Activated T-helper 17 cell treated with anti-CD3 and anti-CD28 coated beads, Interleukin-2, amount 50 U/mL, for 72 hours (primary cell): ENCODE measurements at places on chromosomes 11 and 22.

- no peak for ATAC-seq
Measured at GRCh38 chr11:68398995-68399851, 61.3 kb upstream of the PPP6R3 start.

DNA sequence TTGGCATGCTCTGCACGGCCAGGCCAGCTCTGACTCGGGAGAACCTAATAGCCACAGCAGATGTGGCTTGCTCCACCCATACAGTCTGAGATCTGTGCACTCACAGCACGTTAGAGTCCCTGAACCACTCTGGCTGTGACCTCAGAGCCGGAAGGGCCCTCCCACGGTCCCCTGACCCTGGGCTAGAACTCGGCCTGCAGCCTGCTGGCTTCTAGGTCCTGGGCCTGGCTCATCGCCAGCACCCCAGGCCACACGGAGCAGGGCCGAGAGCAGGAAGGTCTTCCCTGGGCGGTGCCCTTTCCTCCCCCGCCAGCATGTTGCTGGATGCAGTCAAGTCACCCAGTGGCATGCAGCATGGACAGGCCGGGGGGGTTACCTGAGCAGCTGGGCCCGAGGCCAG lies 35.3 kb upstream of the TTLL12 start:
- ATAC-seq = no peak

- ATAC-seq = no peak
Measured at GRCh38 chr22:19330865-19331418, 39.4 kb upstream of the CLTCL1 start.

GRCh38 chr11:91730620-91731019 lies 494.0 kb upstream of the FAT3 start:
- no peak for ATAC-seq

DNA sequence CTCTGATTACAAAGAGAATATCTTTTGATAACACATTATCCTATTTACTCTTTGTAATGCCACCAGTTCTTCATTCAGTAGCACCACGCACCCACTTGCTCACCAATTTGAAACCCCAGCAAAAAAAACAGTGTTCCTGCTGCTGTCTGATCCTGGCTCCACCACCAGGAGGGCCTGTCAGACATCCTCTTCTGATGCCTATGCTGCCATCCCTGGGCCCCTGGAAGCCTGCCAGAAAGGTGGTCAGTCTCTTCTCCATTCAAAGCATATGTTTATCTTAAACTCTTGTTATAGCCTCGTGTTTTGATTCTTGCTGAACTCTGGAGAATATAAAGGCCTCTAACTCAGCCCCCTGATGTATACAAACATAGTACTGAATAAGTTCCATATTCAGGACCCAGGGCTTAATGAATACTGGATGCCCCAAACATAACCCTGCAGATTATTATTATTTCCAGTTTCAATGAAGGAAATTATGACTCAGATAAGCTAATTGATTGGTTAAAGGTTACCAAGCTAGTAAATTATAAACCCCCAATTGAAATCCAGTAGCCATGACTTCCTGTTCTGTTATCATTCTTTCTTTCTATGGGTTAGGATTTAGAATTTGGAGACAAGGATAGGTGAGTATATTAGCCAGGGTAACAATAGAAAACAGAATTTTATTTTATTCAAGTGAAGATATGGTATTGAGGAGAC lies 116.7 kb downstream of the NTM start:
- no peak for ATAC-seq

DNA sequence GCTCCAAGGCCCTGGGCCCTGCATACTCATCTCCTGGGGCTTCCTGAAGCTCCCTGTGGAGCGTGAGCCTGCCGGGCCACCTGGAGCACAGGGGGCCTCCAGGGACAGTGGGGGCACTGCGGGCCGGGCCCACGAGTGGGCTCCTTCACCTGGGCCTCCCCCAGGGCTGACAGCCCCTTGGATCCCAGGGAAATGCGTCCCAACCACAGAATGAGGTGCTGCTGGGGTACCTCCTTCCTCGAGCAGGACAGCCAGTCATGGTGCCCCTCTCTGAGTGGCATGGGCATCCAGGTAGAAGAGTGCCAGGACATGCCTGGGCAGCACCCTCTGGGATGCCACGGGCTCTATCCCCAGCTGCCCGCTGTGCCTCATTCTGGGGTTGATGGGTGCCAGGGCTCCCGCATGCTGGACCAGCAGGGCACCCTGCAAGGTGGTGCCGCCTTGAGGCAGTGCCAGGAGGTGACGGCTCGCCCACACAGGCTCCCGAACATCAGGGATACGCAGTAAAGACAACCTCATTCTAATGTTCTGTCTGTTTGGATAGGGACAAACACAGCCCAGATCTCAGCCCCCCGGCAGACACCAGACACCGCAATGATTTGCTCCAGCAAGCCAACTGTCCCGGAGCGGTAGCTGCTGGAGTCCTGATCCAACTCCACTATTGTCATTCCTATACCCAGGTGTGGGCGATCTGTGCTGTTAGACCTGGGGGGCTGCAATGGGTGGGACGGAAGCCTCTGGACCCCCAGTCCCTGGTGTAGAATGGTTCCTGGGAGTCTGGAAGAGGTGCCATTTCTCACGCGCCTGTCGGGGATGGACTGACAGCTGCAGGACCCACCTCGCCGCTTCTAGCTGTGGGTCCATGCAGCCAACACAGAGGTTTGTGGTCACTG lies 25.8 kb downstream of the KRTAP5-5 start:
- ATAC-seq = no peak

- ATAC-seq = no peak
Measured at GRCh38 chr11:86702220-86702983, 30.0 kb upstream of the ME3 start.

DNA sequence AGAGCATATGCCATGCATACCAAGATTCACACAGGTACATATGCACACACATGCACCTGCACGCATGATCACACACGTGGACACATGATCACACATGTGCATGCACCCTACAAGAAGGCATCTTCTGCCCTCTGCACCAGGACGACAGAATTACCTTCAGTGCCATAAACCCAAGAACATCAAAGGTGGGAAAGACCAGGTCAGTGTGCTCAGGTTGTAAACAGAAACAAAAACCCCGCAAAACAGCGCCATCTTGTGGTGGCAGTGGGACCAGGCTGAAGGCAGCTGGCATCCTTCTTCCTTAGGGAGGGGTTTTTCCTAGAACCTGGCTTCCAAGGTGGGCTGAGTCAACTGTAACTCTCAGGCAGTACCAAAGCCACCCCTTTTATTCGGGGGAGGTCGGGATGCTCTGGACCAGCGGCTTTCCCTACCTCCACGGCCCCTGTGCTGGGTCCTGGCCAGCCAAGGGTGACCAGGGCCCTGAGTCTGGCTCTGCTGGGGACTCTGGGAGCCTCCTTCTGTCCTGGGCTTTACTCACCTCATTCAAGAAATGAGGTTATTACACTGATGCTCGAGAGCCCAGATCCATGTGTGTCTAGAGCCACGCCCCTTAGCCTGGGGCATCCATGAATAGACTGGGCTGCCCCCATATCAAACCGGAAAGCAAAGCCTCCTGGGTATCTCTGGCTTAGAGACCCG lies 69.4 kb upstream of the FGF3 start:
- peak; percentile 60 for ATAC-seq

GRCh38 chr11:65489035-65489705 lies 9.7 kb upstream of the MALAT1 start:
- ATAC-seq = no peak

DNA sequence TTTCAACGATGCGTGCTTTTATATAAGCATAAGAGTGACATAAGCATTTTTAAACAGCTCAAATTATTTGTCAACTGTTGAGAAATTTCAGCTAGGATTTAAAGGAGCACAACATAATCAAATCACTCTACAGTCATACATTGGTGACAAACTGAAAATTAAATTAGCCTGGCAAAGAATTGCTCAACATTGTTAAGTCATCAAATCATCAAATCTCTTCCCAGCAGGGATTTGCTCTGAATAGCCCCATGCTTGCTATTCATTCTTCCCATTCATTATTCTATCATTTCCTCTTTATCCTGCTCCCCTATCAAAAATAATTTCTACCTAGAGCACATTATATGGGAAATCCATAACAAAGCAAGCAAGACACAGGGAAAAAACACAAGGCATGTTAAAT lies 198.7 kb upstream of the LUZP2 start:
- ATAC-seq = no peak

DNA sequence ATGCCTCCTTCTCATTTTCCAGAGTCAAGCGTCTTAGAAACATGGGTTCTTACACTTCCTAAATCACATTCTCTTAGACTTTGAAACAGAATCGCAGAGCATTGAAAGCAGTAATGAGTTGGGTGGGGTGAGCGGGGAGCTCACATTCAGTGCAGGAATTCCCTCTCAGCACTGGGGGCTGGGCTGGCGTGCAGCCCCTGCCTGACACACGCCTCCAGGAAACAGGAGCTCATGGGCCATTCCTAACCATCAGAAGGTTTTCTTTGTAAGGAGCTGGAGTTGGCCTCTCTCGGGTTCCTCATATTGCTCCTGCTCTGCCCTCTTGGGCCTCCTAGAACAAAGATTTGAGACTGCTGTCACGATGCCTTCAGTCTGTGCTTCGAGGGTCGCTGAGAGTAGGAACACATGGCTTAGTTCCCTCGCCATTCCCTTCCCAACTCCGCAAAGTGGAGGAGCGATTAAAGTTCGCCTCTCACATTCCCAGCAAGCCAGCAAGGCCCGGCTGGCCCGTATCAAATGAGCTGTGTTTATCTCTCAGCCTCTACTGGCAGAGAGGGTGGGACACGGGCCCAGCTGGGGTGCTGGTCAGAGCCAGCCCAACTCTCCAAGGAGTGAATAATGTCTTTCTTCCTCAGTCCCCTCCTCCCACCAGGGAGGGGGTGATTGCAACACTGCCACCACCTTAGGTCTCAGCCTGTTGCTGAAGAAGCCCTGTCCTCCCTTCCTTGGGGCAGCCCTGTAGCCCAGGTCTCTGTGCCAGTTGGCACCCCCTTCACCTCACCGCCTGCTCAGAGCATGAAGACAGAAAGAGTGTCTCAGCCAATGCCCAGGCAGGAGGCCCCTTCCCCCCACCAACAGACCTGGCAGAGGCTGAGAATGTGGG lies 10.4 kb downstream of the CHRDL2 start:
- no peak for ATAC-seq

GRCh38 chr11:132451942-132452601 lies 1080.2 kb downstream of the OPCML start:
- ATAC-seq = no peak

DNA sequence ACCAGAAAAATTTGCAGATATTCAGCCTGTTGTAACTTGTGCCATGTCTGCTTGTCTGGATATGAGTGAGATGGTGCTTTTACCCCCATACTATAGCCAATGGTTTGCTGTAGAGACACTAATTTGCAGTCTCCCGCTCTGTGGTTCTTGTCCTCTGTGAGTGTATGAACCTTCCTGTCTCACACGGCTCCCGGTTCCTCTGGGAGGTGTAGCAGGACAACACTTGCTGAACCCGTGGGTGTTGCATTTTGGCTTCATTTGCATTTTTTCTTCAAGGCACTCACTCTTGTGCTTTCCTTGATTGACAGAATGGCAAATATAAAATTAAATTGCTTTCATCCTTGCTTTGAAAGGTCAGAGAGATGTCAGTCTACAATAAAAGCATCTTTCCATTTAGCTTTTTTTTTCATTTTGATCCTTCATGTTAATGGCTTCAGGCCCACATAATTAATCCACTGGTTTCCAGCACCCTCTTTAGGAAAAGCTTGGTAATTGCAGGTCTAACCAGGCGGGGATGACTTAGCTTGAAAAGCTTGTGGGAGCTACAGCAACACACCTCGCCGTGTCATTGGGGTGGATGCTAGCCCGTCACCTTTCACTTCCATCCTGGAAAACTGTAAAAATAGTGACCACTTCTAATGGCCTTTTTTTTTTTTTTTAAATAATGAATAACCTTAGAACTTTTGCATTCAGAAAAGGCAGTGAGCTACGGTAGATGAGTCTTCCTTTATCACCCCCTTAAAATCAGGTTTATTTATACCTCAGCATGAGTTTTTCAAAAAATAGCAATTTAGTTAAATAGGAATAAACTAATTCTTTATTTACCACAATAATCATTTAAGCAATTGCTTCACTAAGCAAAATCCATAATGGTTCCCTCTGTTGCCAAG lies 27.4 kb upstream of the ST14 start:
- ATAC-seq = peak; percentile 59

- ATAC-seq = no peak
Measured at GRCh38 chr11:64831411-64831891, 13.0 kb downstream of the CDC42BPG start.

DNA sequence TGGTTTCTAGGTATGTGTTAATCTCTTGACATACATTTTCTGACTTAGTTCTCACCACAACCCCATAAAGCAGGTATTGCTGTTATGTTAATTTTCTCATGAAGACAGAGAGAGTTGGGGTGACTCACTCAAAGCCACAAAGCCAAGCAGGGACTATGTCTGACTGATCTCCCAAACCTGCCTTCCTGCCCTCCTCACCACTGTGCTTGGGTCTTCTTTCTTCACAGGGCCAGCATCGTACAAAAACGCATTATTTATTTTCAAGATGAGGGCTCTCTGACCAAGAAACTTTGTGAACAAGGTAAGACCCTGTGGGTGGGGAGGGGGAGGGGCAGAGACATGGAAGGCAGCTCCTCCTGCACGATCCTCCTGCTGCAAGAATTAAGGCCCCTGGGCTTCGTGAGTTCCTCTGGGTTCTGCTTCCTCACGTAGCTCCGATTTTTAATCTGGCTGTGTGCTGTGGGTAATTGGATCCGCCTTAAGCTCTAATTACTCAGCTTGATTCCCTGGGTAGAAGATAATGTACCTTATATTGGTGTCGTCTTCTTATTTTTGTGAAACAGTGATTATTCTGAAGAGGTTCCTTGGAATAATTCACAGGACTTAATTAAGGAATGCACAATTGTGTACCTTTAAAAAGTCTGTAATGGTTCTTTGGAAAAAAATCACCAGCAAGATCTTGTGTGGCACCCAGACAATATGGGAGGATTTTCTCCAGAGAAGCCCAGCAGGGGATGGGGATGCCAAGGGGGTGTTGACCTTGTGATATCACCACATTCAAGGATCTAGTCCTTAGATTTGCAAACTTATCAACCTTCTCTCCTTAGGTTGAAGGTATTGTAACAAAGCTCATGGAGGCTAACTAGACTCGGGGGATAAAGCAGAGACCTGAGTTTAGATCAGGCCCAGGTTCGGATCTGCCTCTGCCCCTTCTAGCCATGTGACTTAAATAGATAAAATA lies 112.9 kb downstream of the SPON1 start:
- peak; percentile 99 for ATAC-seq

DNA sequence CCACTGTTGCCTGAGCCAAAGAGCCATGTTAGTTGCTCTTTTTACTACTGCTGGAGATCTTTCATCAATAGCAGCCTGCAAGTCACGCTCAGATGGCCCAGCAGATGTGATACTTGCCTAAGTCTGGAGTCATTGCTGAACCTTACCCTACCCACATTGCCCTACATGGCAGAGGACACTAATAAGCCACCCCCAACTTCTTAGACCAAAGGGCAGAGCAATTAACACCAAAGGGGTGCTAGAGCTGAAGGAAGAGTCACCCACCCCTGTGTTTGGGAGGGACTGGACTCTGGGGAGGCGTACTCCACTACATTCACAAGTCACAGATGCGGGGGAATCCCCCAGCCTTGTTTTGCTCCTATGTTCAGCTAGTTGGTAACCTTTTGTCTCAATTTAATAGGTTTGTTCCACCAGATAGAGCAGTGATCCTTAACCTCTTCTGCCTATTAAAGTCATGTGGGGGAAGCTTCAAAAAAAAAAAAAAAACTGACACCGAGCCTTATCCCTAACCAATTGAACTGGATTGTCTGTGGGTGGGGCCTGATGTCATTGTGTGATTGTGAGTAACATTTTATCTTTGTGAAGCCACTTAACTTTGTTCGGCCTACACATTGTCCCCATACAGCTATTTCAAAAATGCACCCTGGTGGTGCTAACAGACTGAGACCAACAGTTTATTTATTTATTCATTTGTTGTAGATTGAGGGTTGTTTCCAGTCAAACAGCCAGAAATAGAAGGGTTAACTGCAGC lies 13.1 kb downstream of the ADM start:
- ATAC-seq = peak; percentile 56
